ENCODE measurements at places on chromosomes 12 and 14.

DNA sequence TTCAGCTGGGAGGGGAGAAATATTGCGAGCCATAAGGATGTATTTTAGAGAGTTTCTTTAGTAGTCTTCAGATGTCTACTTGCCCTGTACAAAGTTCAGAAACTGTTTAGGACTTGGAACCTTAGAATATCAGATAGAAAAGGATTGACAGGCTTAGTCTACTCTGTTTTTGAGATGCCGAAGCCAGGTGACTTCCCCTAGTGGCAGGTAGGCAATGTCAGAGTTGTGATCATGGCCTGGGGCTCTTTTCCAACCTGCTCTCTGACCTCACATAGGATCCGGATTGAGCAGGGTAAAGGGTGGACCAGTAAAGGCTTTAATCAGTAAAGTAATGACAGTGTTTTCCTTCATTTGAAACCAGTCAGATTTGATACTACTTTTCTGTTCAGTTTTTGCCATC is 59.6 kb downstream of the PRKCH start:
- DNase-seq, result no peak

DNA sequence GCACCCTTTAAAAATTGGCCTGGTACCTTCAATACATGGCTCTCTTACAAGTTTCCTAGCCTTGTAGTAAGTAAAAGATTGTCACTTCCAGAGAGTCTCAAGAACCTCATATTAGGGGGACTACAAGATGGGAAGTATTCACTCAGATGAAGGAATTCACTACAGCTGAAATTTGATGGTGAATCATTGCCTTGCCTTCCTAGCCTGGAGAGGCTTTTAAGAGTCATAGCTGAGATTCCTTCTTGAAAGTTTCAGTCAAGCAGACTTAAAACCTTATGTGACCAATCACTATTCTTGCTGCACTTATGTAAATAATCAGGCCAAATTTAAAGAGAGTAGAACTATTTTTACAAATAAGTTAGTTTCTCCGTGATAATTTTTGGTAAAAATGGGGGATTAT is 451.6 kb downstream of the TRHDE start:
- DNase-seq, result no peak

GRCh38 chr14:50225974-50226297 is 5.4 kb downstream of the SOS2 start:
- no peak for DNase-seq

GRCh38 chr14:105283028-105283427 is 17.8 kb downstream of the BRF1 start:
- no peak for DNase-seq

- DNase-seq, result no peak
Measured at GRCh38 chr14:104702106-104702505, 12.7 kb downstream of the INF2 start.

- DNase-seq, result no peak
Measured at GRCh38 chr12:60059180-60059579, 463.4 kb downstream of the SLC16A7 start.

DNA sequence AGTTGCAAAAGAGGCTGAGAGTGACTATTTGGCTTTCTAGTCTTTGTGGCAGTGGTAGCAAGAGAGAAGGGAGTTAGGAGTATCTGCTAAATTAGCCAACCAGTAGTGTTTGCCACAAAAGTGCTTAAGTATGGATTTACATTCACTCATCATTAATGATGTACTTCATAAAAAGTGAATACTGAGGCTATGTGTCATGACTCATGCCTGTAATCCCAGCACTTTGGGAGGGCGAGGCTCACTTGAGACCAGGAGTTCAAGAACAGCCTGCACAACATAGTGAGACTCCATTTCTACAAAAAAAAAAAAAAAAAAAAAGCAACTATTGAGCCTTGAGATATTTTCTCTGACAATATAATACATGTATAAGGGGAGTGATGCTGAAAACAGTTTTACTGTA is 36.8 kb downstream of the CCDC177 start:
- no peak for DNase-seq

DNA sequence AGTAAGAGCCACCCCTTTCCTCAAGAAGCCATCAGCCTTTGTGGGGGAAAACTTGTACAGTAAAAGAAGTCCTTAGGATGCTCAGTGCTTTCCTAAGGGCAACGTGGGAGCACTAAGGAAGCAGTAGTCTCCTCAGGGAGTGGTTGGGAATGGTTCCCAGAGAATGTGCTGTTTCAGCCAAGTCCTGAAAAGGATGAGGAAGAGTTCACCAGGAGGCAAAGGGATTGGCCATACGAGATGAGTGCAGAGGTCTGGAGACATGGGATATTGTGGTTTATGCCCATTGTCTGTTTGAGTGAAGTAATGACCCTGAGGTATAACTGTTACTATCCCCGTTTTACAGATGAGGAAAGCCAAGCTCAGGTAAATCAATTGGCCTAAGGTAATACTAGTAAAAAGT is 86.0 kb upstream of the ATF1 start:
- DNase-seq, result no peak

DNA sequence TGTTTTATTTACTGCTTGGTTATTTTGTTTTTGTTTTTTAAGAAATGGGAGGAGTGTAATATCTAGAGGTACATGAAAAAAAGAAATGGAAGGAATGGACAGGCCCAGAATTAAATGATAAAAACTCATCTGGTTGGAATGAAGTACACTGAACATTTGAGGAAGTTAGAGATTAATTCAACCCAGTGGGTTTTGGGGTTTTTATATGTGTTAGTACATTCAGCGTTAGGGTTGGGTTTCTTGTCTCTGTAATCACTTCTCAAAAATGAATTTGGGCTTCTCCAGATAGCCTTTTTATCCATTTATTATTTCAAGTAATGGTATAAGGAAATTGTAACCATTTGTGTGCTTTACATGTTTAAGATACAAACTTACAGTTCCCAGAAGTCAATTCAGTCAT is 19.5 kb upstream of the NUP107 start:
- DNase-seq, result no peak

GRCh38 chr12:64840949-64841717 is 16.7 kb downstream of the TBC1D30 start:
- DNase-seq, result no peak

DNA sequence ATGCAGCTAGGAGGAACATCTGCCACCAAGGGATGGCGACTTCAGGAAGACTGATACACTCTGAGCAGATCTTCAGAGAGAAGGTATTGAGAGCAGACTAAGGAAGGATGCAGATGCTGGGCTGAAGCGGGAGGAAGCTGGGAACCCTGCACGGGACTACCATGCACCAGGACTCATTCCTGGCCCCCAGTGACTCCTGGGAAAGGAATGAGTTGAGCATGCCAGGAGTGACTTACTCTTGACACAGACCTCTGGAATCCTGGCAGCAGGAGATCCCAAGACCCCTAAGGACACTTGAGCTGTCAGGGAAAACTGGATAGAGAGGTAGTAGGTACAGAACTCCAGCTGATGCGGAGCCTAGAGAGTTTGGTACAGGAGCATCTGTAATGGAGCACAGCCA is 336.1 kb downstream of the RPS29 start:
- no peak for DNase-seq

- no peak for DNase-seq
Measured at GRCh38 chr12:53399896-53400295, 19.9 kb downstream of the SP1 start.

GRCh38 chr14:92653162-92653651 is 95.2 kb downstream of the LGMN start:
- no peak for DNase-seq

GRCh38 chr12:132367071-132367851 is 37.9 kb upstream of the GALNT9 start:
- DNase-seq, result no peak

GRCh38 chr12:116196752-116197718 is 80.5 kb downstream of the MED13L start:
- no peak for DNase-seq

DNA sequence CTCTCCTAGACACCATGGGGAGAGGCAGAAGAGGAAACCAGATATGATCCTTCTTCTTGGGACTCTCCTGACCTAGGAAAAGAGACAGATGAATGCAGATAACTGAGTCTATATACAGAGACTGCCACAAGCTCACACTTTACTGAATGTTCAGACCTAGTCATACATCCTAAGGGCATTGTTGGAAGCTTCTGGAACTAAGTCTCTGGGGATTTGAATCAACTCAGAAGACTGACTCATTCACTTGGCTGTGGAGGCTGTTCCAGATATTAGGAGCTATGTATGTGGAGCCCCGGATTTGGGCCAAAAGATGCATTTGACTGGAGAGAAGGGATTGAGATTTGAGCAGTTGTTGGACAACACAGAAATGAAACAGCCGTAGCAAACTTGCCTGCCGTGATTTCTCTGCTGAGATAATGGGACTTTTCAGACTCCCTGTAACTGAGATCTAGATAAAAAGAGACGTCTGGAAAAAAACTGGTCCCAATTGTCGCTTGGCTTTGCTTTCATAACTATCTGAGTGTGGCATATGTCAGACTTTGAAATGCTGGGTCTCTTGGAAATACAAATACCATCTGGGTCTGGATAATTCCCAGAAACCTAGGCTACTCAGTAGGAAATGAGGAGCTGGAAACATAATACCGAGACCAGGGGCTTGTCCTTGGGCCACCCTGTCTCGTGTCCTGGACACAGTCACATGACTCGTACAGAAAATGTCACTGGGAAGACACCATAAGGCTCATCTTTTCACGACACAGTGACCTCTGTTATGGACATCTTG is 396.8 kb downstream of the NUAK1 start:
- no peak for DNase-seq

- DNase-seq, result no peak
Measured at GRCh38 chr14:57291692-57292647, 23.2 kb downstream of the AP5M1 start.

GRCh38 chr14:68709007-68709406 is 83.9 kb downstream of the ZFP36L1 start:
- no peak for DNase-seq

DNA sequence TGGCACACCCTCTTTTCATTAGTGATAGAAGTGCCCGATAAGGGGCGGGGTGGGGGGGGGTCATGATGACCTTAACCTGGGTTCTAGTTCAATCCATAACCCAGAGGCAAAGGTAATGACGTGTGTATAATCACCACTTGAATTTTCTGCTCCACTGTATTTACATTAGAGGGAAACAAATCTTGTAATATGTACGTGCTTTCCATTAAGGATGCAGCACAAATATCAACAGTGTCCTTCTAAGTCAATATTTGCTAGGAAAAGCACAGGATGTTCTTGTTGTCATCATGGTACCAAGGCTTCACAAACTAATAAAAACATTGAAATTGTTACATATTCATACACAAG is 121.2 kb upstream of the SLC38A2 start:
- DNase-seq, result no peak

DNA sequence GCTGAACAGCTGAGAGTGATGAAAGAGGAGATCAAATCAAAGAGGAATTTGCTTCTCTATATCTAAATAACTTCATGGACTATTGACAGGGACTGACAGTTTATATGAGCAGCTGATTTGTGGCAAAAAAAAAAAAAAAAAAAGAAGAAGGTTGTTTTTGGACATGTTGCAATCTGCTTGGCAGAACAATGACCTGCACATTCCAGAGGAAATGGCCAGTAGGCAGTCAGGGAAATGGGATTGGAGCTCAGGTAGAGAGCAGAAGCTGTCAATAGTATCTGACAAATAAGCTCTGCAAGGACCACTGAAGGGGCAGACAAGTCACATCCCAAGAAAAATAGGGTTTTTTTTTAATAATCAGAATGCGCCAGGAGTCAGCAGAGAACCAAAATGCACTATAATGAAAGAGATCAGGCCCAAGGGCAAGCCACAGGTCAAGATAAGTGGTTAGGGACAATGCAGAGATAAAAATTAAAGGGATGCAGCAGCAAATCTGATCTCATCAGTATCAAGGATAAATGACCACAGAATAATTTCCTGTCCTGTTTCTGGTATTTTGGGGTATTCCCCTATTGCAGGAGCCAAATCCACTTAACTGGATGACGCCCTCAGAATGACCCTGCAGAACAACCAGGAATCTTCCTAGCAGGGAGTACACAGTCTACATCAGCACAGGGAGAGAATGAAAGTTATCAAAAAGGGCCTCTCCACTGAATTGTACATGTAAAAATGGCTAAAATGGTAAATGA is 22.6 kb upstream of the DUSP16 start:
- no peak for DNase-seq

GRCh38 chr14:71135496-71135895 is 228.2 kb downstream of the PCNX1 start:
- no peak for DNase-seq

- DNase-seq, result no peak
Measured at GRCh38 chr12:41122894-41123293, 65.2 kb upstream of the PDZRN4 start.

- DNase-seq, result no peak
Measured at GRCh38 chr12:127054531-127054930, 1212.4 kb upstream of the TMEM132C start.

- no peak for DNase-seq
Measured at GRCh38 chr14:99539491-99539890, 58.3 kb downstream of the CCNK start.

- DNase-seq, result no peak
Measured at GRCh38 chr12:778615-779014, 26.2 kb downstream of the WNK1 start.

- DNase-seq, result no peak
Measured at GRCh38 chr12:3680919-3681594, 71.9 kb downstream of the CRACR2A start.

- no peak for DNase-seq
Measured at GRCh38 chr14:34053666-34054065, 102.8 kb upstream of the EGLN3 start.

DNA sequence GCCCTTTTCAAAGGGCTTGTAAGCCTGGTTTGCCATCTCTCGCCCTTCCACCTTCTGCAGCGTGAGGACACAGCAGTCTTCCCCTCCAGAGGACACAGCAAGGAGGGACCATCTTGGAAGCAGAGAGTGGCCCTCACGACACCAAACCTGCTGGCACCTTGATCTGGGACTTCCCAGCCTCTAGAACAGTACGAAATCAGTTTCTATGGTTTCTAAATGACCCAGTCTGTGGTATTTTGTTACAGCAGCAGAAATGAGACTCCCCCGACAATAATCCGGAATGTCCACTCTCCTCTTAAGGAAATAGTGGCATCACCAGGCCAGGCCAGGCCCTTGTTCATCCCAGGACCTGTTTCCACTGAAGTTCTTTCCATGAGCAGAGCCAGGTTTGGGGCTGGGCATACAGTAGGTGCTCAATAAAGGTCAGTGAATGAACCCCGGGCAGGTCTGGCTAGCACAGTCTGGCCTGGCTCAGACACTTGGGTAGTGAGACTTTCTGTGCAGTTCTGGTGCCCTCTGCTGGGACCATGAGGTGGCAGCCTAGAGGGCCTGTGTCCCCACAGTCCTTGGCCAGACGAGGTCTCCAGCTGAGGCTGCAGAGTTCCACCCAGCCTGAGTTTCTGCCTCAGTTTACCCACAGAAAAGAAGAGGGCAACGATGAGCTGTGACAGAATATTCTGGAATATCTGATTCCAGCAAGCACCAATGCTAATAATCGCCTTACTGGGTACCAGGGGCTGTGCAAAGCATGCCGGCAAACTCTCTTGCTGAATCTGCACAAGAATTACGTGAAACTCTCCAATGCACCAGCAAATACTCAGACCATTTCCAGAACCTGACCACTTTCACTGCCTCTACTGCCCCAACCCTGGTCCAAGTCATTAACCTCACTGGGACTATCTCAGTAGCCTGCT is 14.0 kb downstream of the ABCB9 start:
- peak; percentile 49 for DNase-seq

GRCh38 chr14:92675976-92676375 is 72.5 kb downstream of the LGMN start:
- no peak for DNase-seq

GRCh38 chr14:91261986-91262549 is 17.6 kb upstream of the GPR68 start:
- no peak for DNase-seq
